Urinary bladder (tissue), 4 donors: ENCODE measurements at places on chromosomes 6 and 20.

GRCh38 chr6:107770541-107770940 is 53.6 kb downstream of the SCML4 start:
- no peak for DNase-seq

GRCh38 chr6:118697554-118697953 is 46.2 kb upstream of the CEP85L start:
- DNase-seq, result no peak

DNA sequence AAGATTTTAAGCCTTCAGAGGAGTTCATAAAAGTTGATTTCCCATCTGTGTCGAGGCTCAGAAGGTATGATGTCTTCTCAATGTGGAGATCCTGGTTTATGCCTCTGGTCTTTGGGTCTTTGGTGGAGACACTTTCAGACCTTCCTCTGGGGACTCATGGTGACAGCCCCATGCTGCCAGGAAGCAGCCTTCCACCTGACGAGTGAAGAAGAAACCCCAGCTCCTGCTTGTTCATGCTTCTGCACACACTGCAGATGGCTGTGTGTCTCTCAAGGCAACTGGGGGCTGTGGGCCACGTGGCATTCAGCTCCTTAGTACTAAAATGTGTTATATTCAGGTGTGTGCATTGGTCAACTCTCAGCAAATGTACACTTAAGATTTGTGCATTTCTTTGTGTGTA is 4.9 kb upstream of the SCP2D1 start:
- DNase-seq, result no peak

- DNase-seq, result no peak
Measured at GRCh38 chr6:122800906-122801305, 11.8 kb downstream of the SMPDL3A start.

- no peak for DNase-seq
Measured at GRCh38 chr6:18186540-18187250, 31.5 kb downstream of the KDM1B start.
